ENCODE measurements at places on chromosomes 1 and 21.

GRCh38 chr1:239897458-239897857 is 194.2 kb upstream of the FMN2 start:
- DNase-seq = no peak

- no peak for DNase-seq
Measured at GRCh38 chr21:46097336-46098293, at the start of gene COL6A2. TSS of gene COL6A2 (plus strand) at chr21:46098112.

GRCh38 chr1:158972841-158973240 is 36.9 kb upstream of the IFI16 start:
- no peak for DNase-seq

DNA sequence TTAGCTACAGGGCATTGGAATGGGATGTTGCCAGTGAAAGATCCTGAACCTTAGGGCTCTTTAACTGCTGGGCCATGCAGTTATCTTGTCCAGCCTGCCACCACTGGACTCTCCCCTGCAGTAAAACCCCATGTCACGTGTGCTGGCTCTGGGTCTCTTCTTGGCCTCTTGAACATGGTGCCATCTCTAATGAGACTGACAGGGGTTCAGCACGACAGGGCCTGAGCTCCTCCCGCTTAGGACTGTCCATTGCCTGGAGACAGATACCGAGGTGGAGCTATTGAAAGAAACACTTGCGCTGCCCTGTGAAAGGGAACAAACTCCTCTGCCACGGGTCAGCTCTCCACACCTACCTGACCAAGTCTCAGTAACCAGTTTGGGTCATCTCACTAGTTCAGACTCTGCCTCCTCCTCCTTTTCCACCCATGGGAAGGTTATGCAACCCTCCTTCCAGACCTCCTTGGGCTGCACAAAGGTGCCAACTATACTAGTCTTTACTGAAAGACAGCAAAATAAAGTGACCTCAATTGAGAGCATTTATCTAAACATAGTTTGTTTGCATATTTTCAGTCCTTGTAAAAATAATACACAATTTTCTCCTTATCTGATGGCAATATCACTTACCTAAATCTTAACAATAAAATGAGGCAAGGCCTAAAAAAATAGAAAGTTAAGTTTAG is 66.0 kb downstream of the GNG12 start:
- no peak for DNase-seq

GRCh38 chr1:77282866-77283539 is 1.2 kb downstream of the AK5 start:
- no peak for DNase-seq

GRCh38 chr21:41867313-41867712 is 11.8 kb downstream of the PRDM15 start:
- no peak for DNase-seq

GRCh38 chr1:28737307-28738132 is 780 bp downstream of the YTHDF2 start:
- no peak for DNase-seq

GRCh38 chr1:206895837-206896242 is 1.4 kb upstream of the IL24 start:
- no peak for DNase-seq

GRCh38 chr1:65791396-65791795 is 1.3 kb upstream of the PDE4B start:
- no peak for DNase-seq

GRCh38 chr1:107802654-107803053 is 162.3 kb downstream of the VAV3 start:
- DNase-seq = no peak

DNA sequence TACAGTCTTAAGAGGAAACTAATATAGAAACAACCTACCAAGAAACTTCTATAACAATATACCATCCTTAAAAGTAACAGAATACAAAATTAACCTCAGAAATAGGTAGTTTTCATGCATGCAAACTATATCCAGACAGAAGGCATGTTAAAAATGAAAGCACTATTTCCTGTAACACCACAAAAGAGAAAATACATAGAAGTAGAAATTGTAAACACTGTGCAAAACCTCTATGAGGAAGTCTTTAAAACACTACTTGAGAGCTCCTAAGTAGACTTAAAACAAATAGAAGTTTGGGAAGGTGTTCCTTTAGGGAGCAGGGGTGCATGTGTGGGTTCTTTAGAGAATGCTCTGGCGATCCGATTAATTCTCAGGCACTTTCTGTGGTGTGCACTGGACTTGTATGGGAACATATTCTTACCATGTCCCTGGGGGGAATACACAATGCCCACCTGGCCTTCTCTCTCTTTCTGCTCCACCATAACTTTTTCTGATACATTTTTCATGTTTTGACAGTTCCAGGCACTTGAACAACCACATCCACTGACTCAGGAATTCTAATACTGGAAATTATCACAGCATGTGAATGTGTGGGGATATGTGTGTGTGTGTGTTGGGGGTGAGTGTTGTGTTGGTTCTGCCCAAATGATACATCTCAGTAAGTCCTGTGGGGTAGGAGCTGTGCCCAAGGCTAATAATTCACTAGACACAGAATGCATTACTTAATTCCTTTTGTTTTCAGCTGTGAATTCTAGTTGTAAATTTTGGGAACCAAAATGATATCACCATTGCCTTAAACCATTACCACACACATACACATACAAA is 866.3 kb upstream of the B3GALT2 start:
- DNase-seq = no peak

DNA sequence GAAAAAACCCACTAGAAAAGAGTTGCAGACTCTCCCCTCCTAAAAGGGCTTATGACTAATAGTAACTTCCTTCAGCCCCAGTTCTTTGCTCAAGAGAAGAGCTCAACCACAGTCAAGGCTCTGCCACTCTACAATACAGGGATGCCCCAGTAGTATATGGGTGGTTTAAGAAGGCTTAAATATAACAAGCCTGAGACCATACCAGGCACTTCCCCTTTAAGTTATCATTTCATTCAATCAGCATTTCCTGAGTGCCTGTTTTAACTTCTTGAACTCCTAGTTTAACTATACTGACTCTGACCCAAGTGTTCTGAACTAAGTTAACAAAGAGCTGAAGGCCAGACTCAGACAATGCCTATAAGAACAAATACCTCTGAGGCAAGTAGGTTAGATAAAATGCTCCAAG is 19.8 kb downstream of the PRPF38A start:
- no peak for DNase-seq

GRCh38 chr1:196088541-196088940 is 519.7 kb downstream of the KCNT2 start:
- no peak for DNase-seq

- peak; percentile 12 for DNase-seq
Measured at GRCh38 chr21:29649406-29649814, 290.4 kb downstream of the GRIK1 start.

GRCh38 chr1:161473348-161473747 is 31.9 kb upstream of the FCGR2A start:
- DNase-seq = no peak

DNA sequence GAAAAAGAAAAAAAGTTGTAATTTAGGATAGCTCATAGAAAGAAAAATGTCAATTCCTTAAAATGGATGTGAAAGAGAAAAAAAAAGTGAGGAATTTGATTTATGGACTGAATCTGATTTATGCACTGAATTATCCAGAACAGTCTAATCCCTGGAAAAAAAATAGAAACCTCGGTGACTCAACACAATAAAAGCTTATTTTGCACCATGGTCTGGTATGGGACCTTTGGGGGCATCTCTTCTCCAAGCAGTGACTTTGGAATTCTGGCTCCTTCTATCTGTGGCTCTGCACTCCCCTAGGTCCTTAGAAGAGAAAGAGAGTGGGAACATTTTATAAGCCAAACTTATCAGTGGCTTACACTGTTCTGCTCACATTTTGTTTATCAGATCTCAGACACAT is 471.7 kb upstream of the B3GALT2 start:
- no peak for DNase-seq

DNA sequence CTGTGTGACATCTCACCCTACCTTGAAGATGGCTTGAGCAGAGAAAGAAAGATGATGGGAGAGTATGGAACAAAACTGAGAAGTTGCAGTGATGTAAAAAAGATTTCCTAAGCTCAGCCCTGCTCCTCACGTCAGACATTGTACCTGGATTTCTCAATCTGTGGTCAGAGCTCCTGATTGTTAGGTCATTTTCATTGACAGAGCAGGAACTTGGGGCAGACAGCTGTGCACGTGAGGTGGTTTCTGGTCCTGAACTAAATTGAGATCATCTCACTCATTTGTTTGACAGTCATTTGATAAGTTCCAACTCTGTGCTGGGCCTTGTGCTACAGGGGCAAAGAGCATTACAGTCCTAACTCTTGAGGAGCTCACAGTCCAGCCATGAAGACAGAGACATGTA is 10.2 kb downstream of the TRAF3IP3 start:
- no peak for DNase-seq

DNA sequence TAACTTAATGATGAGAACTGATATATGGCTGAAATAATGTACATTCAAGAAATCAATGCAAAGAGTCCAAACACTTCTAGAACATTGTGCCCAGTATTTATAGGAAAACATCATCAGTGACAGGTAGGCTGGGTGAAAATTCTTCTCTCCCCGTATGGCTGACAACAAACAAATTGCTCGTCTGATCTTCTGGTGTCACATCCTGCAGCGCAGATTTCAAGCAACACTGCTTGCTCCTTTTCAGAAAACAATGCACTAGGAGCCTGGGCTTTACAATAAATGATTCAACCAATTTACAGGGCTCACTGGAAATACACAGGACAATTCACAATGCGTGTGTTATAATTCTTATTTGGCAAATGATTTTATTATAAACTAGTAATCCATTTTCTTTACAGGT is 185.3 kb downstream of the RERE start:
- DNase-seq = no peak

GRCh38 chr1:238457610-238458009 is 566.9 kb upstream of the ZP4 start:
- DNase-seq = no peak

- no peak for DNase-seq
Measured at GRCh38 chr1:201859424-201859823, 29.3 kb upstream of the SHISA4 start.

- DNase-seq = no peak
Measured at GRCh38 chr1:201917362-201918033, 28.8 kb downstream of the SHISA4 start.

- DNase-seq = no peak
Measured at GRCh38 chr1:46622344-46622743, 5.7 kb upstream of the MOB3C start.

- no peak for DNase-seq
Measured at GRCh38 chr21:33975548-33976081, 60.0 kb upstream of the ATP5PO start.

DNA sequence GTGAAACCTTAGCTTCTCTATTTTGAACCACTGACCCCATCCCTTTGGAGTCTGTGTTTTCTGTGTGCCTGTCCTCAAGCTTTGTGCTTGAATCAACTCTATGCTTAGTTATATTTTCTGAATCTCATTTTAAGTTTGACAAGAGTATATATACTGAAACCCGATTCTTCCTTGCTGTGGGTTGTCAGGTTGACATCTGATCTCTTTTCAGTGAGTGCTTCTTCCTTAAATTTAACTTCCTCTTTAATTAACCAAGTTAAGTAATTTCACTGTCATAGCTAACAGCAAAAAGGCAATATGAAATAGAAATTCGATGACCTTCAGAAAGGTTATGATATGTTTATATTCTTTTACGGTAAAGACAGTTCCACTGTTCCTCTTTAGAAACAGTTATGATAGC is 69.4 kb downstream of the C1orf21 start:
- no peak for DNase-seq

DNA sequence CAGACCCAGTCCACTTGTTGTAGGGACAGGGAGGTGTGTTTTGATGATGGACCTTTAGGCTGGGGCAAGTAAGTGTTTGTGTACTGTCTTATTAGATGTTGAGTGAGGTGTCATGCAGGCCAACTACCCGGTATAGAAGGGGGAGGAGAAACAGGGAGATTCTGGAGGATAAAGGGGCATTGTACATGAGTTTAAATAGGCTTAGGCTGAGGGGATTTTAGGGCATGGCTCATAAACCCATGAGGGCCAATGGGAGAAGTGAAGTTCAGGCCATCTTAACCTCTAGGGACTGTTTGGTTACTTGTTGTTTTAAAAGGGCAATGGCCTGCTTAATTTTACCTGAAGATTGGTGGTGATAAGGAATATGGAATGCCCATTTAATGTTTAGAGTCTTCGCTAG is 38.2 kb upstream of the PLA2G5 start:
- no peak for DNase-seq

GRCh38 chr1:30447080-30447479 is 276.3 kb downstream of the MATN1 start:
- DNase-seq = no peak

GRCh38 chr1:102942324-102942723 is 166.0 kb downstream of the COL11A1 start:
- DNase-seq = no peak

DNA sequence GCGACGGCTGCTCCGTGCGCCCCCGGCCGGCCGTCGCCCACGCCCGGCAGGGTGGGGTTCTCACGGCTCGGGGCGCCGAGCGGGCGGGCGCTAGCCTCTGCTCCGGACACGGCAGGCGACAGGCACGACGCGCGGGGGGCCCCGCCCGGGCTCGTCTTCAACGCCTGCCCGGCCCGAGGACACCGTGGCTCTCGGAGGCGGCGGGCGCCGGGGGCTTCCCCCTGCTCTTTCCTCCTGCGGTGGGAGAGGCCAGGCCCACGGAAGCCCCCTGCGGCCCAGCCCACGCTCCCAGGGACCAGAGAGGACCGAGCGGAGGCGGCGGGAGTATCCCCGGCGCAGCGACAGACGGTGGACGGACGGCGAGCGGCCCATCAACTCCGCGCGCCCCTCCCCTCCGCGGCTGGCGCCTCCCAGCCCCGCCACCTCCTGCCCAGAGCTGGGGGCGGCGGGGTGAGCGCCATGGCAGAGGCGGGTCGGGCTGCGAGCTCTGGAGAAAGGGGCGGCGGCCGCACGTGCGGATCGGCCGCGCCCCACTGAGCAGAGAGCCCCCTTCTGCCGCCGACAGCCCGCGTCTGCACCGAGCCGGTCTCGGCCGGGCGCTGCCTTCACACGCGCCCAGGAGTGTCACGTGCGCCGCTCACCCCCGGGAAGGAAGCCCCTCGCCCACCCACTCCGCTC is at the start of the genes SHE and TDRD10:
Gene SHE, minus strand, starts transcription at position 347 of the 678 bp plus-strand sequence. CDS start 386 bp downstream, outside the sequence.
Gene TDRD10, plus strand, starts transcription at position 154 of the 678 bp plus-strand sequence. CDS start 4,685 bp downstream, outside the sequence.
- DNase-seq = no peak

DNA sequence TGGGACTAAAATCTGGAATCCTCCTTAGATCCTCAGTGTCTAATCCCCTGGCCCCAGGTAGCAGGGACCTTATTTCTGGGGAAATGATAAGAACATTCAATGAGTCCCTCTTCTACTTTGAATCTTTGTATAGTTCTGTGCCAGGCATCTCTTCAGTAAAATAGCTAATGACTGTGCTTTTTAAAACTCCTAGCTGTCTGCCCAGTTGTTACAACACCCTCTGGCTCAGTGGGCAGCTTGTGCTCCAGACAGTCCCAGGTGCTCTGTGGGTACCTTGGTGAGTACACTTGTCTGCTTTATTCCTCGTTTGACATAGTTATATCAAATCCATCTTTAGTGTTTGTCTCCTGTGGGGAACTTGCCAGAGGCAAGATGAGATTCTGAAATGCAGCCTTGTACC is 18.0 kb downstream of the TGFB2 start:
- no peak for DNase-seq

DNA sequence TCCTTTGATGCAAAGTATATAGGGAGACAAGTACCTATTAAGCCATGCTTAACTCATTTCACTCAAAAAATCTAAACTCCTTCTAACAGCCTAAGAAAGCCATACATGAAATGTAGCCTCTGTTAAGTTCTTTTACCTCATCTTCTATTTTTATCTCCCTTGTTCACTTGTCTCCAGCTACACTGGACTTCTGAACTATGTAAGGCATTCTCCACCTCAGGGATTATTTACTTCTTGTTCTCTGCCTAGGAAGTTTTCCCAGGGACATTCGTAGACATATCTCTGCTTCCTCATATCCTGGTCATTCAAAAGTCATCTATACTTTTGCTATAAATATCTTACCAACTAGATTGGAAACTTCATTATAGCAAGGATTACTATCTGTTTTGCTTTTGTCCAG is 96.9 kb downstream of the COP1 start:
- DNase-seq = no peak
